ENCODE measurements at places on chromosomes 13 and 19.

DNA sequence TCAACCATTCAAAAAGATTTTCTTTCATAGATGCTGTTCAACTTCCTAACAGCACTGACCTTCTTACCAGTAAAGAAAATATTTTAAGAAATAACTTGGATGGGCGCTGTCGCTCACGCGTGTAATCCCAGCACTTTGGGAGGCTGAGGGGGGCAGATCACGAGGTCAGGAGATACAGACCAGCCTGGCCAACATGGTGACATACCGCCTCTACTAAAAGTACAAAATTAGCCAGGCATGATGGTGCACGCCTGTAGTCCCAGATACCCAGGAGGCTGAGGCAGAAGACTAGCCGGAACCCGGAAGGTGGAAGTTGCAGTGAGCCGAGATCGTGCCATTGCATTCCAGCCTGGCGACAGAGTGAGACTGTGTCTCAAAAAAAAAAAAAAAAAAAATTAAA, 865.7 kb upstream of the SLC10A2 start:
- DNase-seq: no peak

- DNase-seq: no peak
These were observed 3.1 kb upstream of the ZBTB45 start for GRCh38 chr19:58522709-58523108.

- no peak for DNase-seq
These were observed 81.0 kb downstream of the NUFIP1 start for GRCh38 chr13:44908266-44908665.

GRCh38 chr13:79226250-79226649, 179.8 kb downstream of the RBM26 start:
- no peak for DNase-seq

DNA sequence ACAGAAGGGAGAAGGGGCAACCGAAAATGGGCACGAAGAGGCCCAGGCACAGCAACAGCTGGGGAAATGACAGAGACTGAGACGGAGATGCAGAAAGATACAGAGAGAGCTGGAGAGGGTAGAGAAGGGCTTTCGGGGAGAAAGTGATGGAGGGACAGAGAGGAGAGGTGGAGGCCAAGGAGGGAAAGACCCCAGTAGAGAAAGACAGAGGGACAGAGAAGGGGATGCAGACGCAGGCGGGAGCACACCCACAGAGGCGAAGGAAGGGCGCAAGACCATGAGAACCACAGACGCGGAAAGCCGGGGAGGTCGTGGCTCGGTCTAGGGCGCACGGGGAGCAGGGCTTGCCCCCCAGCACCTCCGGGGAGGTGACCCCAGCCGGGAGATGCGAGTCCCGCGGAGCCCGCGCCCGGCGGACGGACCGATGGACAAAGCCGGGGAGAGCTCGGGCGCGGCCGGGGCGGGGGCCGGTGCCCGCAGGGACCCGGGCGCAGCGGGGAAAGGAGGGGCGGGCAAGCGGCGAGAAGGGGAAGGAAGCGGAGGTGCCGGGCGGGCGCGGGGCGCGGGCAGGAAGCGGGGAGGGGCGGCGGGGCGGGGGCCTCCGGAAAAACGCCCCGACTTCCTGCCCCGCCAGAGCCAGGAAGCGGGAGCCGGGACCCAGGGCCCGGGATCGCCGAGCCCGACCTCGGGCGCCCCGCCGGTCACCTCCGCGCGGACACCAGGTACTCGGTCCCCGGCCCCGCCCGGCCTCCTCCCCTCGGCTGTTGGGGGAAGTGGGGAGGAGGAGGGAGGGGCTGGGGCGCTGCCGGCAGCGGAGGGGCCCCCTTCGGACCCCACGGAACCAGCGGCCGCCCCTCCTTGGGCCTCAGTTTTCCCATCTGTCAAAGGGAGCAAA, at the start of gene ARHGEF1:
Gene ARHGEF1 (plus strand): TSS at position 617 of the 895 bp plus-strand sequence. CDS start 4,899 bp downstream, outside the sequence.
- no peak for DNase-seq

DNA sequence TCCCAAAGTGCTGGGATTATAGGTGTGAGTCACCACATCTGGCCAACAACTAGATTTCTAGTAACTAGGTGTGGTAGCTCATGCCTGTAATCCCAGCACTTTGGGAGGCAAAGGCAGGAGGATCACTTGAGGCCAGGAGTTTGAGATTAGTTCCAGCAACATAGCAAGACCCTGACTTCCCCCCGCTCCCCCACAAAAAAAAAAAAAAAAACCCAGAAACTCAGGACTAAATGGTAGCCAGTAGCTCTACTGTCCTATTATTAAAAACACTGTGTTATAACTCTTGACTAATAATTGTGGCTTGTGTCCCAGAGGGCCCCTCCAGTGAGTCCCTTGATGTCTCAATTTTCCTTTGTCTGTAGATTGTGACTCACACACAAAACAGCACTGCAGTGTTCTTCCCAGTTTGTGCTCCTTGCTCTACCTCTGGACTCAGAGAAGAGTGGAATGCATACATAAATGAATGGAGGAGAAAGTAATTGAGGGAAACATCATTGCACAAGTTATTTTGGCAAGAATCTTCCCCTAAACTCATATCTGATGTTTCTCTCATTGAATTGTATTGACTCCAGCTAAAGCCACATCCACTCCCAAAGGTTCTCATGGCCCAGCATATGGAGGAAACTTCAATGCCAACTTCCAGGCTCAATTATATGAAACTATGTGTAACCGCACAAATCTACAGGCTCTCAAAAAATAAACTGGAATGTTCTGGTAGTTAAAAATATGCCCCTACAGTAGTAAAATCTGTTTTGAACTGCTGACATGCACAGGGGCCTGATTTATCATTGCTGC, 8.8 kb downstream of the TPT1 start:
- DNase-seq: no peak

- peak; percentile 94 for DNase-seq
These were observed 79.5 kb upstream of the ZNF835 start for GRCh38 chr19:56751078-56751489.

GRCh38 chr19:49408816-49409440, 14.3 kb downstream of the PTH2 start:
- no peak for DNase-seq

- DNase-seq: peak; percentile 23
These were observed 65.9 kb upstream of the KLF12 start for GRCh38 chr13:74200081-74200480.

GRCh38 chr19:3669947-3670795, 30.1 kb downstream of the PIP5K1C start:
- DNase-seq: peak; percentile 83

DNA sequence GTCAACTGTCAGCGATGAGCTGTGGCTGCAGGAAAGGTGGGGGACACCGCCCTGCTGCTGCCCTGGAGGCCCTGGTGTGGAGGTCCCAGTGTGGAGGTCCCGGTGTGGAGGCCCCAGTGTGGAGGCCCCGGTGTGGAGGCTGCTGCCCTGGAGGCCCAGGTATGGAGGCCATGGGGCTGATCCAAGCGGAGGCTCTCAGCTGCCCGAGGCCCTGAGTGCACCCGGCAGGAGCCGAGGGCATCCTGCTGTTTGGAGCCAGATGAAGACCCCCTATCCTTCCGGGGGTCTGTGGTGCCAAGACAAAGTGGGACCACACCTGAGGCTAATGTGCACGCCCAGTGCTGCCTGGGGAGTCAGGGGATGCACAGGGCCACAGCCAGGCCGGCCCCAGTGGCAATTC, 210.4 kb upstream of the SOX1 start:
- no peak for DNase-seq

- no peak for DNase-seq
These were observed 72.2 kb downstream of the SERTM1 start for GRCh38 chr13:36746051-36746450.

DNA sequence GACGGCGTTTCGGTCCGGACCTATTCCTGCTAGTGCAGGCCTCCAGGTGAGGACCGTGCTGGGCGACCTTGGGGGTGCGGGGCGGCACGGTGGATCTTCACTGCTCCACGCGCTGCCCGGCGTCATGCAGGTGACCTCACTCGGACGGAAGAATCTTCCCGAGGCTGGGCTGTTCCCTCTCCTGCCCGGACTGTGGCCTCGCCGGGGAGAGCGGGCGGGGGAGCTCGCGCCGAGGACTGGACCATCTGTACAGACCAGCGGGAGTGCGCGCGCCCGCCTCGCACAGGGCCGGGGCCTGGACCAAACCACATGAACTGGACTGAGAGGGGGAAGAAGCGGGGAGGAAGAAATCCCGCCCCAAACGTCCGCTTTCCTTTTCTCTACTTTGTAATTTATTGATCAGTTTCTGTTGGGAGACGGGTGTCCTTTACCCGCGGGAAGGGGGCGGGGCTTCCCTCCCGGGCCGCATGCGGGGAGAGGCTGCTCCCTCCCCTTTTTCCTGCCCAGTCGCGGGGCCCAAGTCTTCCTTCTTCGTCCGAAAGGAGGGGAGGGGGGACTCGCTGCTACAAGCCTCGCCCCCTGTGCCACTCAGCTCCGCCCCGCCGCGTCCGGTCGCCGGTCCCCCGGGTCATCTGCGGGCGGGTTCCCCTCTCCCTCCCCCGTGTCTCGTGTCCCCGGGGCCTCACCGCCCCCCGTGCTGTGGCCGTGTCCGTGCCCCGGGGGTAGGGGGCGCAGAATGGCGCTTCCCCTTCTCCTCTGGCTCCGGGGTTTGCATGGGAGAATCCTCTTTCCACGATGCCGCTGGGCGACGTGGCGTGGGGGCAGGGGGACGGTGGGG, 4.9 kb downstream of the HRC start:
- peak; percentile 92 for DNase-seq

DNA sequence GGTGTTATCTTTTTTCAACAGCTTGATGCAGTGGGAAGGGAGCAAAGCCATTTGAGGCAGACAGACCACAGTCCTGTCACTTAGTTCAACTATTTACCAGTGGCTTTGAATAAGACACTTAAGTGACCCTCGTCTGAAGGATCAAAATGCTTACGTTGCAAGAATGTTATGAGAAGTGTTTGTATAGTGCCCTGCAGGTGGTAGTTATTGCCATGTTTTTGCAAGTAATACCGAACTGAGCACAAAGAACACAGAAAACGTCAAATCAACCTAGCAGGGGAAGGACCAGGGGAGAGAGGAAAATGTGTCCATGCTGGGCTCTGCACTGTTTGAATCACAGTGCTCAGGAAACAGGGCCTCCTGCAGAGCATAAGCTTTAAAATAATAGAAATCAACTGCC, 2.8 kb downstream of the SOHLH2 start:
- DNase-seq: no peak

GRCh38 chr19:3224346-3225168, at the start of gene CELF5:
Gene CELF5 (plus strand): TSS chr19:3224661. CDS start chr19:3224740, 79 bp downstream.
- peak; percentile 44 for DNase-seq

- no peak for DNase-seq
These were observed 199.6 kb downstream of the KLF5 start for GRCh38 chr13:73258406-73258805.

Measured in mesendoderm (in vitro differentiated cells).